Caco-2 (cell line): ENCODE measurements at places on chromosomes 2 and 18. TPM values are rescaled to one million over a fixed set of nuclear protein-coding genes. Genes with fewer than 3 reads are reported as not detected.

DNA sequence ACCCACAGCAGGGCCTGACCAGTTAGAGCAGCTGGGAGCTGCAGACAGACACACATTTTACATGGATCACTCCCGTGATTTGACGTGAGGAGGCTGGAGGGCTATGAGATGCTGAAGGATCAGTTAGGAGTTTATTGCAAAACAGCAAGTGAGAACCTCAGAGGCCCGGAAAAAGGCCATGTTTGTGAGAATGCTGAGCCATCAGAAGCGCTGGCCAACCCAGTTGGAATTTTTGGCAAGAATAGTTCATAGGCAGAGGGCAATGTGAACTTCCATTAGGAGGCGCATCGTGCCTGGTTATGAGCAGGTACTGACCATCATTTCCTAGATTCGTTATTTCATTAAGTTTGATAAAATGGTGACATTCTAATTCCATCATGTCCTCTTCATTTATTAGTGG, 23.3 kb upstream of the LMAN1 start:
- no peak for DNase-seq
- H3K4me3 ChIP-seq = no peak overlapping the region
- H3K4me1 ChIP-seq = no peaks in the 10 kb centered on the region

CCDC85A gene
- total RNA-seq = not detected in 2 replicates

CERKL gene
- not detected in 2 replicates for total RNA-seq

LCT gene
- 0.82 and 1.5 TPM in 2 replicates for total RNA-seq

ZNF512 gene
- total RNA-seq = 33.9 and 38.9 TPM in 2 replicates
